ENCODE measurements at places on chromosomes 12 and 14.

DNA sequence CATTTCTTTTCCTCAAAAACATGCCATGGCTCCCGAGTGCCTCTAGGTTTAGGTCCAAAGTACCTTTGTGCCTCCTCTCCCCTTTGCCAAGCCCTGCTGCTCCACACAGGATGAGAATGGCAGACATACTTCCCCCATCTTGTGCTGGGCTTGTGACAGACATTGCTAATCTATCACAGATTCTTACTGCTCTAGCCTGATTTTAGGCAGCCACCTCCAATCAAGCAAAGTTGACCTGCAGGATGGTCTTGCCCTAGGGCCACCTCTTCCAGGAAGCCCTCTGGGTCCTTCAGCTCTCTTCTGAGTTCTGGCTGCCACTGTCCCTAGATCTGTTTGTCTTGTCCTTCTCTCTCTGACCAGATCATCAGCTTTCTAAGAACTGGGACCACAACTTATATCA is 20.5 kb downstream of the FOXN4 start:
- DNase-seq = no peak

DNA sequence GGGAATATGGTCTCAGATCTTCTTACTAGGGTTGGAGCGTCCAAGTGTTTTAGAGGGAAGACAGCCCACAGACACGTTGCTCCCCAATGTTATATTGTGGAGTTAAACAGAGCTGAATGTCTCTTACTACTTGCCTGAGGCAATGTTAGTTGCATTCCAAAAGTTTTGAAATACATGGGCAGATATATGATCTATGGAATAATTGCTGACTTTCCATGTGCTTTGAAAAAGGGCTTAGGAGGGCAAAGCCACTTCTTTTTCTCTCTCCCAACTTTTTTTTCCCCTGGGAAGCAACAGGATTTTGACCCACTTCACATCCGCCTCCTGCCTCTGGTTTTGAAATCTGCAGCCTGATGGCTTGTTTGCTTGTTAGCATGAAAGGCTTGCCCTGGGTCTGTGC is 33.7 kb upstream of the PAX9 start:
- no peak for DNase-seq

DNA sequence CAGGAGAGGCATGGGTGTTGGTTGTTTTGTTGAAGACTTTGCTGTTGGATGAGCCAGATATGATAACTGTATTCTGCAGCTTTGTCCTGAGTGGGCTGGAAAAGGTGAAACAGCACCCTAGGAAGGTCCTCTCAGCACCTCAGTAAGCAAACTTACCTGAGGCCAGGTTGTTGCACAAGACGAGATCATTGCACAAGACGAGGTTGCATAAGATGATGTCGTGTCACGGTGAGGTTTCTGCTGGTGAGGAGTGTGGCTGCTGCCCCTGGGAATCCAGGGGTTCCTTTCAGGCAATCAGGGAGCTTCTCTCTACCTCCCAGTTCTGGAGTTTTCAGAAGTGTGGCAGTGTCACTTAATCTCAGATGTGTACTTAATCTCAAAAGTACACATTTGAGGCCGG is 85.6 kb downstream of the GLT1D1 start:
- no peak for DNase-seq

GRCh38 chr14:57960946-57961785 is 95.3 kb upstream of the SLC35F4 start:
- no peak for DNase-seq

GRCh38 chr12:74514098-74514872 is 23.4 kb upstream of the ATXN7L3B start:
- DNase-seq = no peak

GRCh38 chr14:29846339-29847055 is 81.2 kb downstream of the PRKD1 start:
- DNase-seq = no peak

GRCh38 chr12:8672381-8672780 is 9.8 kb upstream of the MFAP5 start:
- DNase-seq = no peak

DNA sequence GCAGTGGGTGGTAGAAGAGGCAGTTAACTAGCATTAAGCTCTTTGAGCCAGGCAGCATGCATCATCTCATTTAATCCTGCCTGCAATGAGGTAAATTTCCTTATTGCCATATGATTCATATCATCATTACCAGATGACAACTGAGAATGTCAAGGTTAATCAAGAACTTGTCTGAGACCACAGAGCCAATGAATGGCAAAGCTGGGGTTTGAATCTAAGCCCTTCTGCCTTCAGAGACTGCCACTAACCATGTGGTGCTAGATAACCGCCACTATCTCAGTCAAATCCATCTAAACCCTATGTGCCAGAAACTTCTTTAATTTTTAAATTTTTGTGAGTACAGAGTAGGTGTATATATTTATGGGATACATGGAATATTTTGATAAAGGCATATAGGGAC is 77.8 kb upstream of the GRIP1 start:
- no peak for DNase-seq

- DNase-seq = peak; percentile 3
Measured at GRCh38 chr12:38711054-38711453, 194.3 kb downstream of the CPNE8 start.

DNA sequence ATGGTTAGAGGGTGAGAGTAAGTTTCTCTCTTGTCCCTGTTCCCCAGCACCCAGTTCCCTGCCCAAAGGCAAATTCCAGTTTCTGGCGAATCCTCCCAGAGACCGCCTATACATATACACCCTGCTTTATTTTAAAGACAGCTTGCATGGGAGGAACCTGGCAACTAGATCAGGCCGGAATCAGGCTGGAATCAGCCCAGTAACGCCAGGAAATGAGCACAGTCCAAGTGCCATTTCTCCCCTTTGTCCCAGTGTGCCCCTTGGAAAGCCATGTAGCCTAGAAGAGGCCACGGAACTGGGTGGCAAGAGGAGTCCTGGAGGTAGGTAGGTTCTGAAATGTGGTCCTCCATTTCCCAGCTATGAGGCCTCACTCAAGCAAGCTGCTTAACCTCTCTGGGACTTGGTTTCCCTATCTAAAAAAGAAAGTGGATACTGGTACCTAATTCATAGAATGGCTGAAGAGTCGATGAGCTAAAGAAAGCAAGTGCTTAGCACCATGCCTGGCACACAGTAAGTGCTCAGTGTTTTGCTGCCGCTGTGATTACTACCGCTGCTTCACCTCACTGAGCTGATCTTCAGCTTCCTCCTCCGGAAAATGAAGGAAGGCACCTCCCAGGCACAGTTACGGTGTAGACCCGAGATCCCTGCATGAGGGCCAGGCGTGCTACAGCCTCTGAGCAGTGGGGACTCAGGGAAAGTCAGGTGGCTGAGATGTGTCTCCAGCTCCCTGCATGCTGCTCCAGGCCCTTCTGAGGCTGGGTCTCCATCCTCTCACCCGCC is 36.4 kb downstream of the PITPNM2 start:
- no peak for DNase-seq

DNA sequence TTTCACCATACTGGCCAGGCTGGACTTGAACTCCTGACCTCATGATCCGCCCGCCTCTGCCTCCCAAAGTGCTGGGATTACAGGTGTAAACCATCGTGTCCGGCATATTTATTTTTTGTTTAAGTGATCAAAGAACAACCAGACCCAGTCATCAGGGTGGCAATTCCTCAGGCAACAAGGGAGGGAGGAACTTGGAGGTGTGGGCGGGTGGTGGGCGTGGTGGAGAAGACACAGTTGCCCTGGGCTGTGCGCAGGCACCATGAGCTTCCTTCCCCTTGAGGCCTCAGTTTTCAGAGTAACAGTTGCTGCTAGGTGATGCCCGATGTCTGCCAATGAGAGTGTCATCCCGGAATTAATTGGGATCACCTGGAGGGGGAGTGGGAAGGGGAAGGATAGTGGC is 191.7 kb downstream of the ALG10 start:
- DNase-seq = no peak

DNA sequence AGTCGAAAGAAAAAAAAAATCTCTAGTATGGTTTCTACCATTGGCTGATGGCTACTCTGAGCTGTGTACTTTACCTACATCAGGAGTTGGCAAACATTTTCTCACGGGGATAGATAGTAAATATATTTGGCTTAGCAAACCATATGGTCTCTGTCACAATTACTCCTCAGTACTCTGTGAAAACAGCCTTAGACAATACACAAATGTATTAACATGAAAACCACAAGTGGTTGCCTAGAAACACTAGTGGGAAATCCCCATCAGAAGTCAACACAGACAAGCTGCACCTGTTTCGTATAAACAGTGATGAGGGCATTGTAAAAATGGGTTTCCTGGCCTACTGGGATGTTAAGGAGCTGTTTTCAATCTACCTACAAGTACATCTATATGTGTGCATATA is 84.6 kb upstream of the NAV3 start:
- DNase-seq = peak; percentile 58

DNA sequence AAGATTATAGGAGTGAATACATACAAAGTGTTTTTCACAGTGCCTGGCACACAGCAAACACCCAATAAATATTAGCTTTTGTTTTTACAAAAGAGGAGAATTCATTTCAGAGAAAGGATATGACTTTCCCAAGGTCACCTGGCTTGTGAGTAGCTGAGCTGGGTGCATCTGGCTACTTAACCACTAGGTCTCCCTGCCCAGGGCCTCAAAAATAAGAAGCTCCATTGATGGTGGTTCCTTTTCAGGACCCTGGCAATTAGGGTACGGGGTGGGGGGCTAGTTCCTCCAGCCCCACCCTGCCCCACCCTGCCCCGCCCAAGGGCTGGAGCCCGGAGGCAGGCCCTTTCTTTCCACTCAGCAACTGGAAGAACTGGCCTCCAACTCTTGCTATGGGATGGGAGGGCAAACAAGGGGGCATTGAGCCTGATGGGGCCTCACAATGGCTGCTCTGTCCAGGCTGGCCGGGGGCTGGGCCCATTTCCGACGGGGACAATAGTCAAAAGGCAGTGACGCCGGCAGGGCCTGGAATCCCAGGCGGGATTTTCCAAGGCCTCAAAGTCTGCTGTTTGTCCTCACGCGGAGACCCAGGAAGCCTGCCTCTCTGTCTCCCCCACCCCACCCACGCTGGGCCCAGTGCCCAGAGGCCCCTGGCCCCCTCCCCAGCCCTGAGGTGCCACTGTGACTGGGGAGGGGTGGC is 8.2 kb upstream of the ATG101 start:
- no peak for DNase-seq

DNA sequence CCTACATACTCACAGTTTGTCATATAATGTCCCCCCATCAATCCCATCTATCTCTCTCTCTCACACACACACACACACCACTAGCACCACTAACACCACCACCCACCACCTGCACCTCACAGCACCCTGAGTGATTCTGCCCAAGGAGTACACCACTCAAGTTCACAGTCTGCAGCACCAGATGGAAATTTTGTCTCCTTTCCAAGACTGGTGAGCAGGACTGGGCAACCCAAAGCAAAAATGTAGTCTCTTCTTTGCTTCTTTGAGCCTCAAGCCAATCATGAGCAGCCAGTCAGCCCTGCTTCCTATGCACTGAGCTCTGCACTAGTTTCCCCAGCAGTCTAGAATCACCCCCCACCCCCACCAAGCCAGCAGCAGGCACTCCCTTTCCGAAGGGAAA is 15.0 kb upstream of the ARMH4 start:
- no peak for DNase-seq

DNA sequence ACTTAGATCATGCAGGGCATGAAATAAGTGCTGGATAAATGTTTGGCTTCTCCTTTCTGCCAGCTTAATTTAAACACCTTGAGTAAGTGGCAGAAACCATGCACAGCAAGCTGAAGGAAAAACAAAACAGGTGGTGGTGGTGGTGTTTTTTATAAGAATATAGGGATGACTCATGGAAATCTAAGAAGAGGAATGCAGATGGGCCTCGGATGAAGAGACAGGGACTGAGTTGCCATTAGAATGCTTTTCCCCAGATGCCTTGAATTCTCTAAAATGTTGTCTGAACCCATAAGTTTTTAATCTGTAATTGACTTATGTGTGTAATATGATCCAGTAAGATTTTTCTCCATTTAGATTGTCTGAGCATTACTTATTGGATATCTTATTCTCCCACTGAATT is 93.1 kb upstream of the ZDHHC17 start:
- DNase-seq = no peak

DNA sequence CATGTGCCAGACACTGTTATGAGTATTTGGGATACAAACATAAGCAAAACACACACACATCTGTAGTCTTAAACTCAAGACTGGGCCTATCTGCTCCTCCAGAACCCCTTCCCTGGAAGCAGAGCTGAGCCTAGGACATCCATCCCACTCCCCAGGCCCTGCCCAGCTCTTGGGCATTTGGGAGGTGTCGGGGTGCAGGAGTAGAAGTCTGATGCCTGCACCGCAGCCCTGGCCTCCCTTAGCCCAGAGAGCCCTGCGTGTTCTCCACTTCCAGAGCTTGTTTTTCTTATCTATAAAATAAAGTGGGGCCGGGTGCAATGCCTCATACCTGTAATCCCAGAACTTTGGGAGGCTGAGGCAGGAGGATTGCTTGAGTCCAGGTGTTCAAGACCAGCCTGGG is 11.7 kb downstream of the HSP90AA1 start:
- no peak for DNase-seq

- no peak for DNase-seq
Measured at GRCh38 chr14:69353168-69353567, 44.9 kb downstream of the ERH start.

DNA sequence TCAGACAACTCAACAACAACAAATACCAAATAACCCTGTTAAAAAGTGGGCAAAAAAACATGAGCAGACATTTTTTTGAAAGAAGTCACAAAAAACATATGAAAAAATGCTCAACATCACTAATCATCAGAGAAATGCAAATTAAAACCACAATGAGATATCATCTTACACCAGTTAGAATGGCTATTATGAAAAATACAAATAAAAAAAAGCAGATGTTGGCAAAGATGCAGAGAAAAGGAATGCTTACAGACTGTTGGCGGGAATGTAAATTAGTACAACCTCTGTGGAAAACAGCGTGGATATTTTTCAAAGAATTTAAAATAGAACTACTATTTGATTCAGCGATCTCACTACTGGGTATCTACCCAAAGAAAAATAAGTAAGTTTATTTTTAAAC is 114.0 kb downstream of the SLC38A4 start:
- DNase-seq = no peak

DNA sequence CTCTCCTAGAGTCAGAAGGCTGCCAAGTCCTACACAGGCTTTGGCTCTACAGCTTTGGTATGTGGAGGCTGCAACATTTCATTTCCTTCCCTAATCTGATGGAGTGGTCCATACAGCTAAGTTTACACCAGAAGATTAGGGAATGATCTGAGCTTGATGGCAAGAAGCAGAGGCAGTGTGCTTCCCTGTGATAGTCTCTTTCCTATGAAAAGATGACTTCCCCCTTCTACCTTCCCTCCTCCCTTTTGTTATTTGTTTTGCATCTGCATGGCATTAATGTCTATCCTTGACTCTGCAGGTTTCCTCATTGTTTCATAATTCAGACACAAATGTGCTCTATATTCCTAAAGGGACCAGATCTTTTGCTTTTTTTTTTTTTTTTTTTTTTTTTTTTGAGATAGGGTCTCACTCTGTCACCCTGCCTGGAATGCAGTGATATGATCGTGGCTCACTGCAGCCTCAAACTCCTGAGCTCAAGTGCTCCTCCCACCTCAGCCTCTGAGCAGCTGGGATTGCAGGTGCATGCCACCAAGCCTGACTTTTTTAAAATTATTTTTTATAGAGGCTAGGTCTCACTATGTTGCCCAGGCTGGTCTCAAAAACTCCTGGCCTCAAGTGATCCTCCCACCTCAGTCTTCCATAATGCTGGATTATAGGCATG is 76.3 kb downstream of the GRIP1 start:
- no peak for DNase-seq

- no peak for DNase-seq
Measured at GRCh38 chr12:57853864-57854556, 7.5 kb upstream of the CTDSP2 start.

GRCh38 chr12:32612658-32613614 is 66.2 kb upstream of the DNM1L start:
- no peak for DNase-seq

- DNase-seq = peak; percentile 36
Measured at GRCh38 chr14:103626146-103626850, 2.7 kb upstream of the KLC1 start.
